ENCODE measurements at places on chromosomes 4 and X.

DNA sequence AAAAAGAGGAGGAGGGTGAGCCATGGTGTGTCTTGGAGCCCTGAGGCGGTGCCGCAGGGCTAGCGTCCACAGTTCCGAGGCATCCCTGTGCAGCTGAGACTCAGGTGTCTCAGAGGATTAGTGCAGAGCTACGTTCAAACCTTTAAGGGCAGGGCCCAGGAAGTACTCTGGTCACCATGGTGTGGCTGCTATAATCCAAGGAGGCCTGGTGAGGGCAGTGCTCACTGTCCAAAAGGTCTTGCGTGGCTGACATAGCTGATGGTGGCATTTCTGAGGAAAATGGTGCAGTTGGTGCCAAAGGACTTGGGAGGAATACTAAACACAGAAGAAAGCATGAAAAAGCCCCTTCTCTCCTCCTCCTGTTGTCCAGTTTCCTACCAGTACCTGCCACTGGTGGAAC is 146.9 kb downstream of the DCHS2 start:
- DNase-seq, result no peak

DNA sequence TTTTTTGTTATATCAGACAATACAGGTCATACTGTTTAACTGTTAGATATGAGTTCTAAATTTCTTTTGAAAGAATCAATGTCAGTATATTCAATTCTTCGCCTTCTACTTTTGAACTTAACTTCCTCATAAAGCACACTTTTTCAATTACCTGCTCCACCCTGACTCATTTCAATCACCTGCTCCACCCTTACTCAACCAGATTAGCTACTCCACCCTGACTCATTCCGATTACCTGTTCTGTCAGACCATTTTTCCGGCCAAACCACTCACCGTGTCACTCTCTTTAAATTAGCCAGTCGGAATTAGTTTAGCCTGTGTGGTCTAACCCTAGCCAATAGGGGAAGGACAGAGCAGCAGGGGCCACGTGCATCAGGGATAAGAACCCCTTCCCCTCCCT is 751.8 kb upstream of the POU3F4 start:
- DNase-seq, result no peak

DNA sequence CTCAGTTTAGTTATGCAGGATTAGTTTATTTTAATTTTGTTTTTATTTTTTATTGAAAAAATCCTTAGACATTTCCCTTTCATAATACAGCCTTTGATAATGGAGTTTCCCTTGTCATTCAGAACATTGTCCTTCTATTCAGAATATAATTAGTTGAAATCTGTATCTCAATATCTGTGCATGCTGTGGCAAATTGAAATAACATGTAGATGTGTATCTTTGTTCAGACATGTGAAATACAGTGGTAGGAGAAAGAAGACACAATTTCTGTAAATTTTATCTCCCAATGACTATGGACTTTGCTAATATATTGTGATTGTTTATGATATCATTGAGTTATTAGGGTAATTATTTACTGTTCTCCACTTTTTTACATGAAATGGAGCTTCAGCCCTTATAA is 353.9 kb downstream of the GRID2 start:
- no peak for DNase-seq

DNA sequence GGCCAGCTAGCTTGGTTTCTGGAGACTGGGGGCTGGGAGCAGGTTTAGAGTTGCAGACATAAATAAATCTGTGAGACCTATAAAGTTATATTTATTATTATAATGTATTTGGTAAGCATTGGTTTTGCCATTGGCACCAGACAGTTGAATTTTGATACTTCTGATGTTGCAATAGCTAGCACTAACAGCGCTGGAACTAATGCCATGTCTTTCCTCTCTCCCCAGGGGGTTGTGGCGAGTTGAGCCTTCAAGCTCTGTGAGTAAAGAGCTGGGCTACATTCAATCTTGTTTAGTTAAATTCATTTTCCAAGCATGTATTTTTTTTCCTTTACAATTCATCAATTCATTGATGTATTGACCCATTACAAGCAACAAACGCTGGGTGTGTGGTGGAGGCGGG is 358.7 kb upstream of the NR3C2 start:
- no peak for DNase-seq

GRCh38 chr4:172813359-172813923 is 355.2 kb upstream of the GALNT7 start:
- no peak for DNase-seq

DNA sequence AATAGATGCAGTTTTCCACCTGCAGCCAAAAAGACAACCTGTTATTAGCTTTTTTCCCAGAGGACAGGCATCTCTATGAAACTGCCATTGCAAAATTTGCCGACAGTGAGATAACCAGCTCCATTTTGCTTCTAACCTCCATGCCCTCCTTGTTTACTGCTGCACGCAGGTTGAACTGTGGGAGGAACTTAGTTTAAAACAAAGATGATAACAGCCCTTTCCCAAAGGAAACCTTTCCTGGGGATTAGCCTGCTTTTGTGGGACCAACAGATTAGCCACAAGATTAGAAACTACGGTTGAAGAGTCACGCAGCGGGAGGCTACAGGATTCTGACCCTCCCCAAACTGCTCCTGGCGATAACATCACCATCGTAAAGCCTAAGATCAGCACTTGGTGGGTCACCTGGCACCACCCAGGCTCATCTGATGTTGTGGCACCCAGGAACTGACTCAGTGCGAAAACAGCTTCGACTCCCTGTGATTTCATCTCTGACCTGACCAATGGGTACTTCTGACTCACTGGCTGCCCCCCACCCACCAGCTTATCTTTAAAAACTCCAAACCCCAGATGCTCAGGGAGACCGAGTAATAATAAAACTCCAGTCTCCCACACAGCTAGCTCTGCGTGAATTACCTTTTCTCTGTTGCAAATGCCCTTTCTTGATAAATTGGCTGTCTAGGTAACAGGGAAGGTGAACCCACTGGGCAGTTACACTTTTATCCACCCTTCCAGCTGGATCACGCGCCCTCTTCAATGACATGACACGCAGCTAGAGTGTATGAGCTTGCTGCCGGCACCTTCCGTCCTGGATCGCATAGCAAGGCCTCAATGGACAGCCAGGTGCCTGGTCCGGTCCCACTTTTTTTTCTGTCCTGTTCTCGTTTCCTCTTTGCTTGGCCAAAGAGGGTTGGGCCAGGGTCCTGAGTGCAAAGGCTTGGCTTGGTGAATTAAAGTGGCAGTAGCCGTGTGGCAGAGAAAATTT is 27.2 kb downstream of the NOP14 start:
- DNase-seq, result peak; percentile 71

GRCh38 chrX:10457092-10457491 is 163.3 kb downstream of the MID1 start:
- DNase-seq, result no peak

DNA sequence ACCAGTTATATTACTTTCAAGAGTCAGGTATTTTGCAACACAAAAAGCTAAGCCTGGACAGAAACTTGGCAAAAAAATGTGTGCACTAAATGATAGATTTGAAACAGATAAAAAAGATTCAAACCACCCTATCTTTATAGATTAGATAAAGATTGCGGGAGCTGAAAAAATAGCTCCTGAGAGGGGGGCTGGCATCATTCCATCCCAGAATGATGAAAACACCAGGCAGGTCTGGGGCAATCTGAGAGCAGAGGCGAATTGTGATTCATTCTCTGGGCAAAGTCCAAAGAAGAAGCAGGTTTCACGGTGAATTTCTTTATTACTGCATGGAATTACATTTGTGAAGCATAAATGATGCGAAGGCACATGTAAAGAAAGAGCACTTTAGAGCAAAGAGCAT is 168.5 kb upstream of the DMD start:
- no peak for DNase-seq

GRCh38 chr4:148112231-148112982 is 329.8 kb downstream of the NR3C2 start:
- no peak for DNase-seq

GRCh38 chr4:129994715-129995114 is 898.8 kb downstream of the C4orf33 start:
- peak; percentile 44 for DNase-seq

GRCh38 chr4:126969360-126970235 is 663.2 kb upstream of the INTU start:
- DNase-seq, result no peak

GRCh38 chrX:19739683-19740082 is 147.7 kb downstream of the SH3KBP1 start:
- peak; percentile 63 for DNase-seq

DNA sequence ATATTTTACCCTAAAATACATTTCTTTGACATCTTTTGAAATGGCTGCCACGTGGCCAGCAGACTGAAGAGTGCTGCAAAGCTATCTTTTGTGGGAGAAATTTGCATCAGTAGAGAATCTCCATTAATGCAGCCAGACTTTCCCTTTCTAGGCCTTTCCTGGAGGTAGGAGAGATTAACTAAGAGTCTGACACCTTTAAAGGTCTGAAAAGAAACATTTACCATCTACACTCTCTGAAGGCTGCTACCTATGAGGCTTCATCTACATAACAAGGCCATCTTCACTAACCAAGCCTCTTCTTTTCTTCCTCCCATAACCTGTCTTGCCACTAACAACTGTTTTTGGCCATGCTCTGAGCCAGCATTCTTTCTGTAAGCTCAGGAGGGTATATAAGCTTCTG is 17.8 kb upstream of the SPRY1 start:
- no peak for DNase-seq

GRCh38 chr4:101020956-101021355 is 326.4 kb downstream of the PPP3CA start:
- peak; percentile 58 for DNase-seq

- DNase-seq, result no peak
These were observed 471.7 kb upstream of the HS3ST1 start for GRCh38 chr4:11900359-11900758.

GRCh38 chrX:85516131-85516530 is 136.7 kb upstream of the POF1B start:
- DNase-seq, result no peak

DNA sequence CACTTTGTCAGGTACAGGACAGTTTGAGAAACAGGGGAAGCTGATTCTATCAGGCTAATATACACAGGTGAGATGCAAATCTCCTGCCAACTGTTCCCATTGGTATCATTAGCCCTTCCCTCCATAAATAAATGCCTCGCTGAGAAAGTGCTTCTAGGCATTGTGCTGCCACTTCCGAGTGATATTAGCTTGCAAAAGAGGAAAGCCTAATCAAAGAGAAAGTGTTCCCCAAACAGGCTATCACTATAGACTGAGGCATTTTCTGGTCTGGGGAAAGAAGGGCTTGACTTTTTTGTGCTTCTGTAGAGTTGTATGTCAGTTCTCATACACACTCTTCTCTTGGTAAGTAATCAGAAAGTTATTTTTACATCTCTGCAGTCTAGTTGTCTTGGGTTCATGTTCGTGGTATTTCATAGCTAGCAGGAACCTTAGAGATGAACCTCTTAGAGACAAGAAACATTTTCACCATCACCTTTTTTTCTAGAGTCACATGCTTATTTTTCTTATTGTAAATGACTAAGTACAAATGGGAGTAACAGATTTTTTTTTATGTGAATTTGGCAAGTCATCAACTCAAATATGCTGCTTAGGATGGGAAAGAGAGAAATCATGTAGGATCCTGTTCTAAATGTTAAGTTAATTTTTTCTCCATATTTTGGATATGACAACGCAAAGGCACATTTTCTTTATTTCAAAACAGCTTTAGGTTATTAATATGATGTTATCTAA is 1009.8 kb downstream of the ADGRL3 start:
- no peak for DNase-seq

- DNase-seq, result no peak
These were observed 241.3 kb downstream of the COX7B2 start for GRCh38 chr4:46667790-46668189.

GRCh38 chr4:88264336-88264735 is 20.0 kb downstream of the PPM1K start:
- no peak for DNase-seq

GRCh38 chr4:14615671-14616070 is 386.6 kb upstream of the CPEB2 start:
- DNase-seq, result no peak

DNA sequence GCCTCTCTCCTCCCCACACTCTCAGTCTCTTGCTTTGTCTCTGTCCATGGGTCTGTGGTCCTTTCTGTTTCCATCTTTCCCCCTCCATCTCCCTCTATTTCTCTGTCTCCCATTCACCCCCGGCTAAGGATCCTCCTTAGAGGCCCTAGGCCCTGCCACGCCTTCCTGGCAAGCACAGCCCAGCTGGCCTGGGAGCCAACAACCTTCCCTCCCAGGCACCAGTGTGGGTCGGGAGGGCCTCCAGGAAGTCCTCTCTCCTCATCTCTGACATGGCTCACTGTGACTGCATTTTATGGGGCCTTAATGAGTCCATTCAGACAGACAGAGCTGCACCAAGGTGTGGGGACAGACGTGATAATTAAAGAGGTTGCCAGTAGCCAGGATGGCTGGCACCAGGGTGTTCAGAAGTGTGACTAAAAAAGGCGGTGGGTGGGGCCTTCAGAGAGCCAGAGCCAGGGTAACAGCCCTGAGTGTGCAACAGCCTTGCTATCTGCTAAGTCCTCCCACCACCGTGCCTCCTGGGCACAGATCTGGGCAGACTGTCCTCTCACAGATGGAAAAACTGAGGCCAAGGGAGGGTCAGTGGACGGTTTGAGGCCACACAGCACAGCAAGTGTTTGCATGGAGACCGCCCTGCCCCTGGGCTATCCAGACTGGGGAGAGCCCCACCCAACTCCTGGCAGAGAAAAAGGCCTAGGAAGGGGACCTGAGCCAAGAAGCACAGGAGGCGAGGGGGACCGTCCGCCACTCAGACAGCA is 31.5 kb downstream of the BLOC1S4 start:
- DNase-seq, result no peak

GRCh38 chrX:12159799-12160198 is 21.5 kb downstream of the FRMPD4 start:
- no peak for DNase-seq

DNA sequence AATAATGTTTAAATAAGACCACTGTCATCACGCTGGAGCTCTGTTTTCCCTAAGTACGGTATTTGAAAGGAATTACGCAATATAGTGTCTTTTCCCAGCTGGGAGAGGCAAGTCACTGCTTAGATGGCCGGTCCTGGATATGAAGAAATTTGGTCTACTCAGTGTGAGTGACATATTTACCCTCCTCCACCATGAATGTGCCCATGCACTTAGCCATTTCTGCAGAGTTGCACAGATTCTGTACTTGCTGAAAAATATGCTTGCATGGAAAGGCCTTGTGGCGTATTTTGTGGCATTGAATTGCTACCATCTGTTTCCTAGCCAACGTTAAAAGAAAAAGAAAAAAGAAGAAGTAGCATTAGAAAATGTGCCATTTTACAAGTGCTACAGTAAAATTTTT is 73.1 kb downstream of the ADGRL3 start:
- DNase-seq, result no peak

DNA sequence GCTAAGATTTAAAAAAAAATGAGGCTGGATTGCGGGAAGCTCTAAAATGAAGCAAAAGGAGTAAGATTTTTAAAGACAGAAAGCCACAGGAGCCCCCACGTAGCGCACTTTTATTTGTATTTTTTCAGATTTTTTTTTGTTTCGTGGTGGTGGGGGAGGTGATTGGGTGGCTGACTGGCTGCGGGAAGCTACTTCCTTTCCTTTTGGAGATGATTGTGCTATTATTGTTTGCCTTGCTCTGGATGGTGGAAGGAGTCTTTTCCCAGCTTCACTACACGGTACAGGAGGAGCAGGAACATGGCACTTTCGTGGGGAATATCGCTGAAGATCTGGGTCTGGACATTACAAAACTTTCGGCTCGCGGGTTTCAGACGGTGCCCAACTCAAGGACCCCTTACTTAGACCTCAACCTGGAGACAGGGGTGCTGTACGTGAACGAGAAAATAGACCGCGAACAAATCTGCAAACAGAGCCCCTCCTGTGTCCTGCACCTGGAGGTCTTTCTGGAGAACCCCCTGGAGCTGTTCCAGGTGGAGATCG is 908 bp downstream of the PCDH10 start:
- no peak for DNase-seq

- no peak for DNase-seq
These were observed 161.1 kb downstream of the VEGFC start for GRCh38 chr4:176631611-176632010.

- DNase-seq, result no peak
These were observed 98.9 kb upstream of the BMP3 start for GRCh38 chr4:80931631-80932081.
